ENCODE measurements at places on chromosomes 12 and 14.

DNA sequence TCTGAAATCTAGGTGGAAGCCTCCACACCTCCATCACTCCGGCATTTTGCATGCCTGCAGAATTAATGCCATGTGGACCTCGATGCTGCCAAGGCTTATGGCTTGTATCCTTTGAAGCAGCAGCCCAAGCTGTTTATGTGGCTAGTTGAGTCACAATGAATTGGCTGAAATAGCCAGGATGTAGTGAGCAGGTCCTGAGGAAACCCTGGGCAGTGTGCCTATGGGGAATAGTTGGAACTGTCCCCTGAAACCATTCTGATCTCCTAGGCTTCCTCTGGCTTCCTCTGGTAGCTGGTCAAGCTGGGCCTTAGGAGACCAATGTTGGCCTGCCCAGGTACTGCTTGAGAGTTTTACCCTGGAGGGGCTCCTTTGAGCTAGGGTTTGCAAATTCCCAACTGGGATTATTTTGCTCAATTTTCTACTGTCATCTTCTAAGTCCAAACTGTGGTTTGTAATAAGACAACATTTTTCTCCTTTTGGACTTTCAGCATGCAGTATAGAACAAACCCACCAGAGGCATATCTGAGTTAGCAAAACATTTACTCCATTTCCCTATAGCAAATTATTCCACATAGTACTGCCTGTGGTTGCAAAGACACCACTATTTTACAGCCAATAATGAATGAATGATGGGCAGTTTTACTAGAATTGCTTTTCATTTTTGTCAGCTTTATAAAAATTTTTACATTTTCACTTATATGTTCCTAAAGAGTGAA lies 85.1 kb upstream of the AMIGO2 start:
- no peak for DNase-seq

DNA sequence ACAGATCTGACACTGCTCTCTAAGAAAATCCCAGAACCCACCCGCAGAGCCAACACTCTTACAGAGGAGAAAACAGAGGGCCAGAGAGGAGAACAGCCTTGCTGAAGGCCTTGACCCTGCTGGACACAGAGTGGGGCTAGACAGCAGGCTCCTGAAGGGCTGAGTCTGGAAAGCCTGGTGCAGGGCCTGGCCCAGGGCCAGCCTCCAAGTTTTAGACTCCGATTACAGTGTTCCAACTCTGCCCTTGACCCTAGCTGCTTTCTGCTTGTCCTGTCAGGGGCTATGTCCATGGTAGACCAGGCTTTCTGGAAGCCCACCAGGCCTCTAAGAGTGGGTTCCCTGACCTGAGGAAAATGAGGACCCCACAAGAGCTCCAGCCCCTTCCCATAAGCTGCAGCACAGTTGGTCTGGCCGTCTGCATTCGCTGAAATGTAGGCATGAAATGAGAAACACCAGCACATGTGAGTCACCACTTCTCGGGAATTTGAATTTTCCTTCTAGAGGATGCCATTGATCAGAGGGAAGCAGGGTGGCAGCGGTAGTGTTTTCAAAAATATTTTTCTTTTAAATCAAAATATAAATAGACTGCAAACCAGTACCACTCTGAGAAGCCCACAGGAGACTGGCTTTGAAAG lies 154.4 kb downstream of the CALM1 start:
- DNase-seq = no peak

- no peak for DNase-seq
Observed at GRCh38 chr14:106315436-106315835, 789.1 kb downstream of the TMEM121 start.

GRCh38 chr12:117749431-117749830 lies 219.4 kb downstream of the KSR2 start:
- no peak for DNase-seq

- no peak for DNase-seq
Observed at GRCh38 chr12:89895101-89895500, 186.5 kb upstream of the ATP2B1 start.

DNA sequence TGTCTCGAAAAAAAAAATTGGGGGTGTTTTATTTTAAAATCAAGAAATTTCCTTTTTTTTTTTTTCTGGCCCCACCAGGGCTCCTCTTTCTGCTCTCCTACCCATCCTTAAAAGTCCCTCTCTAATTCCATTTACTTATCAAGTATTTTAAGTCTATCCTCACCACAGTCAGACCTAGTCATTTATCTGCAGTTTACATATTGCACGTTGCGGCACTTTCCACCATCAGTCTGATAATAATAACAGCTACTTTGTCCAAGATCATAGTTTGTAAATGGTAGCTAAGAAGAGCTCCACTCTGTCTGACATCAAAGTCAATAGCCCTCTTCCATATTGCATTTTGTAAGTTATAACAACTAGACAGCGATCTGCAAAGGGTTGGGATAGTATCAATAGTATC lies 23.6 kb upstream of the CAND1 start:
- DNase-seq = no peak

GRCh38 chr12:53380794-53381730 lies 1.1 kb downstream of the SP1 start:
- no peak for DNase-seq

- no peak for DNase-seq
Observed at GRCh38 chr14:23163830-23164229, 19.6 kb downstream of the SLC7A8 start.

GRCh38 chr12:122937622-122938091 lies 28.6 kb downstream of the ABCB9 start:
- DNase-seq = no peak

- no peak for DNase-seq
Observed at GRCh38 chr12:67647181-67647798, 1.3 kb upstream of the DYRK2 start.

DNA sequence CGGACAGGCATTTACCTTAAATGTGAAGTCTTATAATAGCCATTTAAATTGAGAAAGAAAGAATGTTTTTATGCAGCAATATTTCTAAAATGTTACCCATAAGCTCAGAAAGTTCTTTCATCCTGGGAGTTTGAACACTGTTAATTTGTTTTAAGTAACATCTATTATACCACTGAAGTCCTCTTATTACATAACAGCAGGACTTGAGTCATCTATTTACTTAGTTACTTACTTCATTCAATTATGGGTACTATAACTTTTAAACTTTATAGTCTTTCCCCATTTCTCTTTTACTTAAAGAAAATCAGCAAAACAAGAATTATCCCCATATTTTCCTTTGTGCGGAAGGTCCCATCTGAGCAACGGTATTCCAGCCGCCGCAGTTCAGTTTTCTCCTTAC lies 473.1 kb downstream of the ETNK1 start:
- DNase-seq = no peak

DNA sequence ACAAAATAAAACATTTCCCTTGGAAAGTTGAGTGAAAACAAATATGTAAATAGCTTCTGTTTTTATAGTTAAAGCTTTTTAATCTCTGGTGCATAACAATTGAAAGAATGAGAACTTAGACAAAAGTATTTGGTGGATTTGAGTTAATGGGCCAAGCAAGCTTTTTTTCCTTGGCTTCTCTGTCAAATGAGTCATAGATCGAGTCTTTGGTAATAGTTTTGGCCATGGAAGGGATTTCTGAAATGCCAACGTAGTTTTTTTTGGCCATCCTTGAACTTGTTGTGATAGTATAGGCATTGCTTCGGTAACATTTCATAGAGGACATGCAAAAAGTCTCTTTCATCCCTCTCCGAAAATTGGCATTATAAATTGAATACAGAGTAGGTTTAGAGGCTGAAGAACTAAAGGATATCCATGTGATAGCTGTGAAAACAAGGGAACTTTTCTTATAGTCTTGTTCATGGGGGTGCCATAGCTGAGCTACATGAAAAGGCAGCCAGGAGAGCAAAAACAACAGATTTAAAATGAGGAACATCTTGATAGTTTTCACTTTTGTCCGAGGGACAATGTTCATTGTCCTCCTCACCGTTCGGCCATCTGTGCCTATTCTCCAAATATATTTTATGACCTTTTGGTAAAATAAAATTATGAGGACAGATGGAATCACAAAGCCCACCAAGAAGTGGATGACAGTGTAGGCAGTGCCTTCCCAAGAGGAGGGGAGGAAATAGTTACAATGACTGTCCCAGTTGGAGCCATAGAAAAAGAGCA lies 34.7 kb downstream of the GPR19 start:
- DNase-seq = no peak

- no peak for DNase-seq
Observed at GRCh38 chr12:46944088-46944487, 118.3 kb upstream of the SLC38A4 start.

- no peak for DNase-seq
Observed at GRCh38 chr12:110171186-110171538, 47.0 kb downstream of the IFT81 start.

GRCh38 chr12:72888693-72889092 lies 616.5 kb downstream of the TRHDE start:
- DNase-seq = no peak

- no peak for DNase-seq
Observed at GRCh38 chr12:92342574-92342973, 196.9 kb upstream of the BTG1 start.

DNA sequence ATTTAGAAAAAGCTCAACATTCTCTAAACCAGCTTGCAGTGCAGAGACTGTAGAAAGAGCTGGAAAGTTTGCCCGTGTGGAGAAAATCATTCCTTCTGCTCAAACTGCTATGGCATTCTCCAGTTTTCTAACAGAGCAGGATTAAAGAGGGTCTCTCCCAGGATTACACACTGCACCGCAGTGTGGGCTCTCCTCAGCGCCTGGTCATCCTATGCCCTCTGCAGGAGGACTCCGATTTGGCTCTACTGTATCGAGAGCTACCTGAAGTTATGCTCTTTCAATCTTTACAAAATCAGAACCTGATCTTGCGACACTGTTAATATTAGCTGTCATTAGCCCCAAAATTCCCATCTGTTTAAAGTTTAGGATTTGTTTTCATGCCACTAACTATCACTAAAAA lies 33.0 kb downstream of the BHLHE41 start:
- no peak for DNase-seq

DNA sequence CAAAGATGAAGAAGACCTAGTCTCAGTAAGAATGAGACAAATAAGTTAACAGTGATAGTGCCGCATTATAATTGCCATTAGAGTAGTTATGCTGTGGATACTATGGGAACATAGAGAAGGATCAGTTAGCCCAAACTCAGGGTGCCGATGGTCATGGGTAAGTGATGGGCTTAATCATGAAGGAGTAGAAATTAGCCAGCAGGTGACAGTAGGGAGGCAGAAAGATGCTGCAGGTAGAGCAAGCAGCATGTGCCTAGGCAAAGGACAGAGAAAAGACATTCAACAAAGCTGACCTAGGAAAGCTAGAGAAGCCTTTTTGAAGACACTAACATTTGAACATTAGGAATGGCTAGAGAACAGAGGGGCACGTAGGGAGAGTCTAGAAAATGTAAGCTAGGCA lies 30.6 kb upstream of the PTPRQ start:
- no peak for DNase-seq

GRCh38 chr12:126493366-126494108 lies 1428.3 kb downstream of the AACS start:
- no peak for DNase-seq

- DNase-seq = no peak
Observed at GRCh38 chr14:92665661-92666110, 82.7 kb downstream of the LGMN start.

- no peak for DNase-seq
Observed at GRCh38 chr12:106429636-106430035, 72.1 kb downstream of the POLR3B start.

DNA sequence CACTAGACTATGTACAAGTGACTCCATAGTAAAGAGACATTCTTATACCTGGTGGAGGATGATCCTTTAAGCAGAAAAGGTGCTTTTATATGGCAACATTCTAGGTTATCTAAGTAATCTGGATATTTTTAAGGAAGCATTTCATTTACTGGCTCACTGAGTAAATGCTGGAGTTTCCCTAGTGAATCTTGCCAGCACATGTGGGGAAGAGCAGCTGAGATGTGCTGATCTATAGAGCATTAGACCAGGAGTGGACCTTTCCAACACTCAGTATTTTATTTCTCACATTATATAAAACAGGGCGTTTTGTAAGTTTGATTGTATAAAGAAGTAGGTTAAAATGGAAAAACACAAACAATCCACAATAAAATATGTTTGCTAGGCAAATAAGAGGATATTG lies 478.5 kb downstream of the ATP23 start:
- no peak for DNase-seq

DNA sequence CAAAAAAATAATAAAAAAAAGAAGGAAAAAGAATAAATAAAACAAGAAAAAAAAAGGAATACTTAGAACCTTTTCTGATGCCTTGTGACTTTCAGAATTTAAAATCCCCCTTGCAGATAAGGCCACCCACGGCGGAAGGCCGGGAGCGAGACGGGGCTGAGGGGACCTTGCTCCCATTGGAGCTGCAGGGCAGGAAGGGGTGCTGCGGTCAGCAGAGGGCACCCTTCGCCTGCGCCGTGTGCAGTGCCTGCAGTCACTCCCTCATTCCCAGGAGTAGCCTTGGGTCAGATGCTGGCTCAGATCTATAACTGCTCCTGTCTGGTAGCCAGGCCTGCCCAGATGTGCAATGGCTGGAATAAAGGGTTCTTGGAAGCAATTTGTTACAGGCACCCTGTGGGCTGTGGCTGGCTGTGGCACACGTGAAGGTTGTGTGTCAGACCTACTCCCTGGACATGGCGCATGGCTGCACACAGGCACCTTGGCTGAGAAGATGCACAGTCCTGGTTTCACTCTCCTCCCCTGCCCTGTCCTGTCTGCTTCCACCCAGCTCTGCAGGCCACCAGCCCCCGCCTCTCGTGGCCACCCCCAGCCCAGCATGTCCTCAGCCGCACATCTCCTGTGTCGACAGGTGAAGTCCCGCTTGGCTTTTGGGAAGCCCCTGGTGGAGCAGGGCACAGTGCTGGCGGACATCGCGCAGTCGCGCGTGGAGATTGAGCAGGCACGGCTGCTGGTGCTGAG lies 13.4 kb upstream of the ALDH2 start:
- DNase-seq = no peak

DNA sequence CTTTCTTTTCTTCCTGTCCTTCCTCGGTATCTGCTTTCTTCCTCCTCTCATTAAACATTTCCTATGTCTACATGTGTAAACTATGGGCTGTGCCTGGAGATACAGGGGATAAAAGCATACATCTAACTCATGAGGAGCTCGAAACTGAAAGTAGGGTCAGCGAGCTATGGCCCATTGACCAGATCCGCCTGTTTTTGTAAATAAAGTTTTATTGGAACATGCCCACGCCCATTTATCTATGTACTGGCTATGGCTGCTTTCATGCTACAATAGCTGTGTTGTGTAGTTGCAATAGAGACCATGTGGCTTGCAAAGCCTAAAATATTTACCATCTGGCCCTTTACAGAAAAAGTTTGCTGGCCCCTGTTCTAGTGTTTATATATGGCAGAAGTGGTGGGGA lies 500.8 kb upstream of the GARIN6 start:
- no peak for DNase-seq

GRCh38 chr14:102469261-102469660 lies 40.3 kb downstream of the ANKRD9 start:
- no peak for DNase-seq

DNA sequence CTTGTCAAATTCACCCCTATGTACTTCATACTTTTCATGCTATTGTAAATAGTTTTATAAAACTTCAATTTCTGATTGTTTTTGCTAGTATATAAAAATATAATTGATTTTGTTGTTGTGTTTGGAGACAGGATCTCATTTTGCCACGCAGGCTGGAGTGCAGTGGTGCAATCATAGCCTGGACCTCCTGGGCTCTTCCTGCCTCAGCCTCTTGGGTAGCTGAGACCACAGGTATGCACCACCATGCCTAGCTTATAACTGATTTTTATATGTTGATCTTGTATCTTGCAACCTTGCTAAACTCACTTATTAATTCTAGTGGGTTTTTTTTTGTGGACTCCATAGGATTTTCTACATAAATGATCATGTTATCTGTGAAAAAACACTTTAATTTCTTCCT lies 23.5 kb downstream of the ATP5MC2 start:
- no peak for DNase-seq

- no peak for DNase-seq
Observed at GRCh38 chr14:68210729-68211299, 391.2 kb downstream of the RAD51B start.

Data from stimulated activated CD8-positive, alpha-beta memory T cell treated with anti-CD3 and anti-CD28 coated beads, Interleukin-15, amount 100 ng/mL, for 24 hours (primary cell).